ENCODE measurements at places on chromosomes 4 and X.

GRCh38 chr4:159296061-159296460 lies 193.2 kb downstream of the RAPGEF2 start:
- no peak for DNase-seq

DNA sequence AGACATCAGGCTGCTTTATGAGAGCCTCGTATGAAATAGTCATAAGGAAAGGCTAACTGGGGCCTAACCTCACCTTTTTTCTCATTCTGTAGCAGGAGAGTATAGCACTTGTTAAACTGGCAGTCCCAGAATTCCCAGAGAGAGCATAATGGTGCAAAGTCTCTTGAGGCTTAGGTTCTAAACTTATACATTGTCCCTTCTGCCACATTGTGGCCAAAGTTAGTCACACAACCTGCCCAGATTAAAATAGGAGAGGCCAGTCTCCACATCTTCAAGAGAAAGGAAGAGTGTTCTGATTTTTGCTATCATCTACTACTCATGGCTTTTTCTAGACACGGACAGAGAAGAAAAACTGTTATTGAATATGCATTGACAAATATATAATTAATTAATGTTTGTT lies 1588.9 kb upstream of the PCDH7 start:
- DNase-seq, result no peak

DNA sequence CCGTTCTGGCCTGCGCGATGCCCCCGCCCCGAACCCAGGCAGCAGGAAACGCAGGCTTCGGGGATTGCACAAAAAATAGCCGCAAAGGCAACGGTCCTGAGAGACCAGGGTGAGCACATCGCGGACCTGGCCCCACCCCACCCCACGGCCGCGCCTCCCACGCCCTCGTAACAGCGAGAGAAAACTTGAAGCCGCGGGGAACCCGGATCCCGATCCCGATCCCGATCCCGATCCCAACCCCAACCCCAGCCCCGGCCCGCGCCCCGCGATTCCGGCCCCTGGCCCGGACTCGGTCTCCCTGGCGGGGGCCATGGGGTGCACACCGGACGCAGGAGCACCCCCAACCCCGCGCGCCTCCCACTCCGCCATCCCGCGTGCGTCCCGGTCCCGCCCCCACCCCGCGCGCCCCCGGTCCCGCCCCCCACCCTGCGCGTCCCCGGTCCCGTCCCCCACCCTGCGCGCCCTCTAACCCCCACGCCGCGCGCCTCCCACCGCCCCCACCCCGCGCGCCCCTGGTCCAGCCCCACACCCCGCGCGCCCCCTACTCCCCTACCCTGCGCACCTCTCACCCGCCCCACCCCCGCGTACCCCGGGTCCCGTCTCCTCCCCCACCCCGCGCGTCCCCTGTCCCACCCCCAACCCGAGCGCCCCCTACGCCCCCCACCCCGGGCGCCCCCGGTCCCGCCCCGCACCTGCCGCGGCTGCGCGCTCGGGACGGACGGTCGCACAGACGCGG lies 29.0 kb downstream of the NOP14 start:
- peak; percentile 57 for DNase-seq

GRCh38 chr4:1179089-1179441 lies 6.7 kb upstream of the SPON2 start:
- no peak for DNase-seq

- no peak for DNase-seq
Observed at GRCh38 chr4:3829956-3830773, 64.0 kb downstream of the ADRA2C start.

- DNase-seq, result no peak
Observed at GRCh38 chrX:71144651-71145050, at the start of gene NLGN3. TSS of gene NLGN3 (plus strand) at chrX:71144841. CDS start at chrX:71147750, 2,909 bp downstream.

- peak; percentile 11 for DNase-seq
Observed at GRCh38 chrX:129930941-129931410, 25.0 kb downstream of the UTP14A start.

- DNase-seq, result no peak
Observed at GRCh38 chrX:67726018-67726417, 182.2 kb downstream of the AR start.

- peak; percentile 74 for DNase-seq
Observed at GRCh38 chrX:112642349-112642748, 37.4 kb downstream of the LHFPL1 start.

- DNase-seq, result peak; percentile 55
Observed at GRCh38 chrX:28847423-28847822, 260.2 kb downstream of the IL1RAPL1 start.

DNA sequence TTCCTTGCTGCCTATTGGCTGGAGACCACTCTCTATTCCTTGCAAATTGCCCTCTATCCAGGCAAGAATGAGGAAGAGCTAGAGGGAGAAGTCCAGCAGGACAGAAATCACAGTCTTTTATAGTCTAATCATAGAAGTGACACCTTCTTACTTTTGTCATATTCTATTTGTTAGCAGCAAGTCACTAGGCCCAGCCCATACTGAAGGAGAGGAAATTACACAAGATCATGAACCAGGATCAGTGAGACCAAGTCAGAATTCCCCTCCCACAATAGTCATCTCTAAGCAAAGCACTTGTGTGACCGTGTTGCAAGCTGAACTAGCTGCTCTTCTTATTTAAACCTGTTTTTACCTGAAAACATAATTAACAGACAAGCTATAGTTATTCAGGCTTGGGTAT lies 317.7 kb downstream of the INPP4B start:
- DNase-seq, result peak; percentile 10

- no peak for DNase-seq
Observed at GRCh38 chr4:26317766-26318165, 3.0 kb upstream of the RBPJ start.

GRCh38 chrX:68409194-68409593 lies 24.1 kb downstream of the OPHN1 start:
- no peak for DNase-seq

DNA sequence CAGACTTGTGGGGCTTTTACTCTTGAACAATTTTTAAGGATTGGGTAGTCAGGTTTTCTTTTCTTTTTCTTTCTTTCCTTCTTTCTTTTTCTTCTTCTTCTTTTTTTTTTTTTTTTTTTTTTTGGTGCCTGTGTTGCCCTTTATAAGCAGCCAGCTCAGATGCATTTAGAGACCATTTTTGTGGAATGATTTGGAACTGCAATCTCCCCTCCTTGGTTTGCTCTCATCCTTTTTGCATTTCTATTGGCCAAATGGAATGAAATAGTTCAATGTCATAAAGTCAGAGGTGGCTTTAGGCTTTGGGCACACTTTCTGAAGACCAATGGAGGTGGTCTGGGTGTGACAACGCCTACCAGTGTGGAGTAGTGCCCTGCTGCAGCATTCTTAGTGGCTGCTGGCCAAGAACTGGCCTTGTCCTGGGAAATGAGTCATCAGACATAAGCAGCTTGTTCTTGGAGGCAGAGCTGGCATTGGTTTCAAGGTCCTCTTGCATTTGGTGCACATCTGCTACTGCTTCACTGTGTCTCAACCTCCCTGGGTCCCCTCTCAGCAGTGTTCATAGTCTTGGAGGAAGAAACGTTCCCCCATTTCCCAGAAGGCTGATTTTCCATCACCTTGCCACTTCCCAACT lies 84.5 kb downstream of the CT47B1 start:
- DNase-seq, result peak; percentile 80

GRCh38 chr4:100557306-100557705 lies 39.5 kb upstream of the EMCN start:
- DNase-seq, result no peak

DNA sequence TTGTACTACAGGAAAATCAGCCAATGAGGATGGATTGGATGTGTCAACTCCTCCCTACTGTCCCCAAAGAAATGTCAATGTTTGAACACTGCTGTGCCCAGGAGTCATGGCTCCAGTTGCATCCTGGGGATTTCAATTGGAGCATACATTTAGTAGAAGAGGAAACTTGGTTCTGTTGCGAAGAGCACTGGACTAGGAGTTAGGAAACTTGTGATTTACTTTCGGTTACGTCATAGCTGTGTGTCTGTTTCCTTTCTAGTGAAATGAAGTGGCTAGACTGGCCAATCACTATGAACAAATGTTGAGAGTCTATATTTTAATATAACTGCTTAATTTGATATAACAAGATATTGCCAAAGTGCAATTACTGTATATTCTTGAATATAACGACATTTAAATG lies 35.2 kb downstream of the ARL9 start:
- no peak for DNase-seq

GRCh38 chr4:61201961-61202637 lies 2.0 kb downstream of the ADGRL3 start:
- DNase-seq, result peak; percentile 12

DNA sequence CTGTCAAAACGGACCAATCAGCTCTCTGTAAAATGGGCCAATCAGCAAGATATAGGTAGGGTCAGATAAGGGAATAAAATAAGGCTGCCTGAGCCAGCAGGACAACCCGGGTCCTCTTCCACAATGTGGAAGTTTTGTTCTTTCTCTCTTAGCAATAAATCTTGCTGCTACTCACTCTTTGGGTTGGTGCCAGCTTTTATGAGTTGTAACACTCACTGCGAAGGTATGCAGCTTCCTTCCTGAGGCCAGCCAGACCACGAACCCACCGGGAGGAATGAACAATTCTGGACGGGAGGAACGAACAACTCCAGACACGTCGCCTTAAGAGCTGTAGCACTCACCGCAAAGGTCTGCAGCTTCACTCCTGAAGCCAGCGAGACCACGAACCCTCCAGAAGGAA lies 287.8 kb downstream of the RAPGEF2 start:
- DNase-seq, result peak; percentile 97

DNA sequence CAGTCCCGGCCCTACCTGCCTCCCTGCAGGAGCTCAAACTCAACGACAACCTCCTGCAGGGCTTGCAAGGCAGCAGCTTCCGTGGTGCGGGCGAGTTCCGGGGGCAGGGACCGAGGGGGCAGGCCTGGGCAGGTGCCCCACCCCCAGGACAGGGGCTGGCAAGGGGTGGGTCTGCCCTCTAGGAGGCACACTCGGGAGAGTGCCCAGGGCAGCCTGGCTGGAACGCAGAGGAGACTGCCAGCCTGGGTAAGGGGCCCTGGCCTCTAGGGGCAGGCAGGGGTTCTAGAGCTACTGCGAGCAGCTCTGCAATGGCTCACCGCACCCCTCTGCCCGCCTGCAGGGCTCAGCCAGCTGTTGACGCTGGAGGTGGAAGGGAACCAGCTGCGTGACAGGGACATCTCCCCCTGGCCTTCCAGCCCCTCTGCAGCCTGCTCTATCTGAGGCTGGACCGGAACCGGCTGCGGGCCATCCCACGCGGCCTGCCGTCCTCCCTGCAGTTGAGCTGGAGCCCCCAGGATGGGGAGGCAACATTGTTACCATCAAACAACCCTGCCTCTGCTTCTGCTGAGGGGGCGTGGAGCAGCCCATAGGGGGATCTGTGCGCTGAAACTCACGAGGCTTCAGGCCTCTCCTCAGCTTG lies 12.1 kb upstream of the HAUS7 start:
- no peak for DNase-seq

DNA sequence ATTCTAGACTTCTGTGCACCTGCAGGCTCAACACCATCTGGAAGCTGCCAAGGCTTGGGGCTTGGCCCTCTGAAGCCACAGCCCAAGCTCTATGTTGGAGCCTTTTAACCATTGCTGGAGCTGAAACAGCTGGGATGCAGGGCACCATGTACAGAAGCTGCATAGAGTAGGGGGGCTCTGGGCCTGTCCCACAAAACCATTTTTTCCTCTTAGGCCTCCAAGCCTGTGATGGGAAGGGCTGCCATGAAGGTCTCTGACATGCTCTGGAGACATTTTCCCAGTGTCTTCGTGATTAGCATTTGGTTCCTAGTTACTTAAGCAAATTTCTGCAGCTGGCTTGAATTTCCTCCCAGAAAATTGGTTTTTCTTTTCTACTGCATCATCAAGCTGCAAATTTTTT lies 999.3 kb upstream of the GRIA3 start:
- DNase-seq, result no peak

GRCh38 chr4:83381173-83381572 lies 46.5 kb upstream of the HPSE start:
- DNase-seq, result no peak

DNA sequence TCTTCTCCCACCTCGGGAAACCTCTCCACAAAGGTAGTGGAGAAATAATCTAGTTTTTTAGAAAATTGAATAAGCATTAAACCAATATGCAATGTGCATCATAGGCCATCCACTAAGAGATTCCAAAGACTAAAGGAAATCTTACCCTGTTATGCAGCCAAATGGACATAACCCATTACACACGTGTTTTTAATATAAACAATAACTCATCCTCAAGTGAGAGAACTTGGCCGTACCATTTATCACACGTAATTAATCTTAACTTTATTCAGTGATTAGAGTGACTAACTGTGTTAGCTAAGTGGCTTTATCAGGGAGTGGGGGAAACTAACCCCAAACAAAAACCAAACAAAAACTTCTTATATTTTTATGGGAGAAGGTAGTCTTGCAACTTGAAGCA lies 57.8 kb downstream of the AFM start:
- DNase-seq, result no peak

GRCh38 chr4:141668200-141668910 lies 32.0 kb downstream of the IL15 start:
- no peak for DNase-seq

GRCh38 chr4:5050520-5051277 lies 581 bp upstream of the STK32B start:
- peak; percentile 78 for DNase-seq

GRCh38 chr4:176274441-176274840 lies 5.4 kb upstream of the ASB5 start:
- no peak for DNase-seq

DNA sequence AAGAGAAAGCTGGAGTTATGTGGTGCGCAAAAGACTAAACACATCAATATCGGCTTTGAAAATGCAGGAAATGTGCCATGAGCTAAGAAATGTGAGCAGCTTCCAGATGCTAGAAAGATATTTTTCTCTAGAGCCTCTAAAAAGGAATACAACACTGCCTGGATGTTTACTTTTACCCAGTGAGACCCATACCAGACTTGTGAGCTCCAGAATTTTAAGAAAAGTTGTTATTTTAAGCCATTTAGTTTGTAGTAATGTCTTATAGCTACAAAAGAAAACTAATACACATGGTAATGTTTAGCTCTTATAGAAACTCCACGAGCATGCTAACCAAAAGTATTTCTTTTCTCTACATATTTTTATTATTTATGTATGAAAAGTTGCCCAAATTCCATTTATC lies 1389.4 kb downstream of the C4orf33 start:
- no peak for DNase-seq

DNA sequence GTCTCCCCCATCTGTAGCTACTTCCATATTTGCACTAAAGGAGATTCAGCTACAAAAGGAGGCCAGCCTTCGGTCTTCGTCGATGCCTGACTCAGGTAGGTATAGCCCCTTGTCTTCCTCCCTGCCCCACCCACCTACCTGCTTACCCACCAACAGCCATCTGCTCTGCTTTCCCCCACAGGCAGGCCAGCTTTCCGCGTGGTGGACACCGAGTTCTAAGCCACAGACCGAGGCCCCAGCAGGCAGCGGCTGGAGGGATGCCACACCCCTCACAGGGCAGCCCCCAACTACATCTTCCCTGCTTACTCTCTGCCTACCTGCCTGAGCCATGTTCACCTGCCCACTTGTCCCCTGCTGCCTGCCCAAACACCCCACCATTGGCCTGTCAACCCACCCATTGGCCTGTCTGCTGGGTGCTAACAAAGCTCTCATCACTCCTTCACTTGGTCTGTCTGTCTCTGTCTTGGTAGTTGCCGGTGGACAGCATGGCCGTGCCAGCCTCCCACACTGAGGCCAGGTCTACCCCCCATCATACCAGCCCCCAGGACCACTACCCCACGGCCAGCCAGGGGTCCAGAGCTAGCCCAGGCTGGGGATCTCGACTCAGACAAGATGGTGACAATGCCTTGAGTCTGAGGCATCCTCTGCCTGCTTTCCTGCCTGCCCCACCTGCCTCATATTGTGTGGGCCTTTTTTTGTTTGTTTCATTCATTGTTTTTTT lies 4.1 kb upstream of the USP11 start:
- DNase-seq, result no peak

All from fibroblast of pulmonary artery (primary cell).